Fibroblast of upper back skin (primary cell): ENCODE measurements at places on chromosomes 5 and 9.

DNA sequence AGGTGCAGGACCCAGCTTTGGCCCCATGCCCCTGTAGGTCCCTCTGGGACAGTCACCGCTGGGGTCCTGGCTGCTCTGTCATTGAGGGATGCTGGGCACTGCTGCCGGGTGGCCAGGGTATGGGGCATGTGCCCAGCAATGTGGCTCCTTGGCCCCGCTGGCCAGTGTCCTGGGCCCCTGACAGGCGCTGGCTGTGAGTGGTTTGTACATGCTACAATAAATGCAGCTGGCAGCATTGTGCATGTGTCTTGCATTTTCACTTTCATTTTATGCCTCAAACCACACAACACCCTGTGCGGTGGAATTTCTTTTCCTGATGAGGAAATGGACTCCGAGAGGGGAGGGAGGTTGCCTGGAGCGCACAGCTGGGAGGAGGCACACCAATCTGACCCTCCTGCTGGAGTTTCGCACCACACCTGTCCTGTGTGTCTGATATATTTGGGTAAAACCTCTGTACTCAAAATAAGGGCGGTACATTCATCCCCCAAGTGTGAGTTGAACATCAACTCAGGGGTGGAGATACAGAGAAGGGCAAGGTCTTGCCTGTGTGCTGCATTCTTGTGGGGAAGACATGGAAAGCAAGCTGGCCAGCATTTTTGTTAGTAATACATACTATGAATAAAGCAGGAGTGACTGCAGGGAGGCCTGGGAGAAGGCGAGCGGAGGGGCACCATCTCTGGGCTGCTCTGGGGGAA, 11.7 kb downstream of the TSPAN17 start:
- DNase-seq, result peak; percentile 34

DNA sequence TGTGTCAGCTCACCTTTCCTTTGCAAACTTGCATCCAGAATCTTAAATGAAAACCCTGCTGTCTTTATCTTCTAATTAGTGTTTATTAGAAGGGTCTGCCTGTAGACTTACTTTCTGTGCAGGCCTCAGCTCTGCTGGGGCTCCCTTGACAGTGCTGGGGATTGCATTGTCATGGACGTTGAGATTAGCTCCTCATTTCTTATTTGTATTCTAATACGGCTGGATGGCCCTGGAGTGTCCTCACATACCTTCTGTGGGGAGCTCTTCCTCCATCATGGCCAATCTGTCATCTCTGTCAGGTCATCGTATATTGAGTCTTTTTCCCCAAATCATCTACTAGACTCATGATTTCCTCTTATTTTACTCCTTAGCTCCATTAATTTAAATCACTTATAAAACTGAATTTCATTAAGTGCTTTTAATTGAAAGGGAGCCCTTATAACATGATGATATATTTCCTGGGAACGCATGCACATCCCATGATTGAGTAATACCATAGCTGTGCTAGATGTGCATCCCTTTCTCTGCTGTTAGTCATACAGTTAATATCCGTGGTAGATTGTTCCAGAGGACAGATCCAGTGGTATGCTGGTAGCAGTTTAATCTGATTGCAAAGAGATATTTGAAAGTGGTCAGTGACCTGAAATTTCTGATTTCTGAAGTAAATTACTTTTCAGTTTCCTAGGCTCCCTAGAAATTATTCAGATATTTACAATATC, 61.6 kb downstream of the ICE1 start:
- DNase-seq, result peak; percentile 27

GRCh38 chr5:148426514-148426913, 42.8 kb downstream of the FBXO38 start:
- no peak for DNase-seq

- peak; percentile 35 for DNase-seq
These were observed 855.2 kb downstream of the MAT2B start for GRCh38 chr5:164360589-164360988.

DNA sequence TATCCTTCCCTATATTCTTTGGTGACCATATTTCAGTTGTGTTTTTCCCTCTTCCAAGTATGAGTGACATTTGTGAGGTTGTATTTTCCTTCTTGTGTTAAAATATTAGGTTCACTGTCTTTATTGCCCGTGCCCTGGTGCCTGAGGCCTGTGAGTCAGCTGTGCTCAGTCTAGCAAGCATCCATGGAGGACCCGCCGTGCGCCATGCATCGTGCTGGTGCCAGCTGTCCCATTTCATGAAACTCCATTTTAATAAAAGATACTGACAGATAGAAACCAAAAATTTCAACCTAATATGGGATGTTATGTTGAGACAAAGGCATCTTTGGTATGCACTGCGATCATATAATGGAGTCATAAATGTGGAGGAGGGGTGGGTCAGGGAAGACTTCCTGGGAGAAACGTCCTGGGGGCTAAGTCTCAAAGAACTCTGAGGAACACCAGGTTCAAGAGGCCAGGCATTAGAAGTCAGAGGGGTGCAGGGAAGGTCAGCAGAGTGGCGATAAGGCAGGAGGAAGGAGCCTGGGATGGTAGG, 34.0 kb upstream of the FGF1 start:
- DNase-seq, result peak; percentile 61

GRCh38 chr9:90499761-90500160, 142.9 kb downstream of the DIRAS2 start:
- no peak for DNase-seq

DNA sequence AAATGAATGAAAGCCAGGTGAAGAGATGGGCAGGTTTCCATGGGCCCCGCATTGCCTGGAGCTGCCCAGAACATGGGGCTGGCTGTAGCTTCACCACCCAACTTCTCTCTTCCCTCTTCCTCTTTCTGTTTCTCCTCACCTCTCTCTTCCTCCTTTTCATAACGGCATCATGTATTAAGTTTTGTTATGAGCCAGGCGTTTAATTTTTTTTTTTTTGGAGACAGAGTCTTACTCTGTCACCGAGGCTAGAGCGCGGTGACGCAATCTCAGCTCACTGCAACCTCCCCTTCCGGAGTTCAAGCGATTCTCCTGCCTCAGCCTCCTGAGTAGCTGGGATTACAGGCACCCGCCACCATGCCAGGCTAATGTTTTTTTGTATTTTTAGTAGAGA, 13.0 kb upstream of the SPINK4 start:
- DNase-seq, result no peak

- no peak for DNase-seq
These were observed 15.2 kb upstream of the SLC36A1 start for GRCh38 chr5:151432210-151432609.

- no peak for DNase-seq
These were observed 44.0 kb downstream of the LYRM7 start for GRCh38 chr5:131214609-131215227.

DNA sequence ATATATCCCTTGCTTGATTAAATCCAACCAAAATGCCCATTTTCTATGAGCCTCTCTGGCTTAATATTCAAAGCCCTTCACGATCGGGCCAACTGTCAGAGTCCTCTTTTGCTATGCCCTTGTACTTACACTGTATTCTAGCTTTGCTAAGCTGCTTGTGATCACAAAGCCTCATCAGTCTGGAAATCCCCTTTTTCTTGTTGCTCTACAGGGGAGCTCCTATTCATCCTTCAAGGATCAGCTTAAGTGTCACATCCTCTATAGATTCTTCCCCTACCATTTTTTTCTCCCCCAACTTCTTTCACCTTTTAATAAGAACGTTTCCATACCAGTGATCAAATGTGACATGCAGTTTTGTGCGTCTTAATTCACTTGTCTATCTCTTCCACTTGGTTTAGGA, 450.4 kb upstream of the CHD1 start:
- no peak for DNase-seq
